ENCODE measurements at places on chromosomes 2 and 18.
A peak's percentile ranks its signal among the peaks of the same experiment; 100 is the strongest.

- DNase-seq: peak; percentile 10
Observed at GRCh38 chr2:150732064-150732463, 244.6 kb upstream of the RND3 start.

DNA sequence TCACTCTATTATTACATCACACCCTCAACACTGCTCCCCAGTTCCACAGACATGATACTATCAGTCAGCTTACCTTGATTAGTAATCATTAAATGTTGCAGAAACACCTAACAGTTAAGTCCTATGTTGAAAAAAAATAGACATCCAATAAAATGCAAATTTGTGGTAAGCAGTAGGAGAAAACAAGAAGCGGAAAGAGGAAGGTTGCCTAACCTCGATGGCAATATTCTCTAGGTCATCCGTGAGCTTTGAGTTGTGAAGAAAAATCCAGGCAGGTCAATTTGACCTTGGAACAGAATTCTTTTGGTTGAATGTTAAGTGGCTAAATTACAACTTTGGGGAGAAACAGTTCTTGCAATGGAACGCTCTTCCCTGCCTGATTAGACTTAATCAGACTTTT is 264.4 kb downstream of the AFF3 start:
- DNase-seq: no peak

DNA sequence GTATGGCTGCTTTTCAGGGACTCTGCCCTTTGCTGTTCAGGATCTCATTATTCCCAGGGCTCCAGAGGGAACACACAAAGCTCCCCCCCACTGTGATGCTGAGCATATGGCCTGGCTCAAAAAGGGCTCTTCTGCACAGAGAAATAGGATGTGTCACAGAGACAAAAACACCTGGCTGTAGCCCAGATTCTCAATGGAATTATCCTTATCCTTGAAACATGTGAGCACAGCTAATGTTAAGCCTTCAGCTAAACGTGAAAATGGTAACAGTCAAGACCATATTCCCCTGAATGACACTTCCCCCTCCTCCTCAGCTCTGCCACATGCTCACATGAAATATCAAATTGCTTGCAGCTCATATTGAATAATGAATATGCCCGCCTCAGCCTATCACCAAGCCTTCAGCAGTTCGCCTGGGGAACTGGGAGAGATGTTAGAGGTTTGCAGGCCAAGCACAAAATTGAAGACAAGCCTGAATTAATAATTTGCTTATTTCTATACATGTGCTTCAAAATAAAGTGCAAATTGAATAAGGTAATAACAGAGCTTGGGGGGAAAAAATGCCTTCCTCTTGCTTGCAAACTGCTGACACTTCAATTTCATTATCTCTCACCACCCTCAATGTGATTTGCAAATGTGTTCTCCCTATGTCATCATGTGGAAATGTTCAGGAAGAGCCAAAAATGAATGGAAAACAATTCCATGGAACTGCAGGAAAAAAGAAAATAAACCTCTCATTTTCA is 181.0 kb upstream of the HNRNPA3 start:
- DNase-seq: no peak

DNA sequence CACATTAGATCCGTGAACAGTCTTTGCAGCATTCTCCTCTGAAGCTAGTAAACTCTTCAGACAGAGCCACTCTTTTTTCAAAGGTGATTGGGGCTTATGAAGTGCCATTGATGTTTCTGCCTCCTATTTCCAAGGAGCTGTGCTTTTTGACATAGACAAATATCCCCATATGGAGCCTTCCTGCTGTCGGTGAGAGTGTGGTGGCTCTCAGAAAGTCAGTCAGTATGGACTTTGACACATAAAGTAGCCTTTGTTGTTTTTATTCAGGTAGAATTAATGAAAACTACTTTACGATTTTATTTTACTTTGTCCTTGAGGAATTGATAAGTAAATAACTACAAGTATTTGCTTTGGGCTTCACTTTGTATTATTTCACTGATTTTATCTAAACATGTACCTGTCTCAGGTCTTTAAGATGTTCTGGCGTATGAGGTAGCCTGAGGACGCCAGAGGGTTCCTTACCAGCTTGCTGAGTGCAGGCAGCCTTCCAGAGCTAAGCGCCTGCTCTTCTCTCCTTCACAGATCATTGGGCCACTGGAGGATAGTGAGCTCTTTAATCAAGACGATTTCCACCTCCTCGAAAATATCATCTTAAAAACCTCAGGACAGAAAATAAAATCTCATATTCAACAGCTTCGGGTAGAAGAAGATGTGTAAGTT is 69.7 kb downstream of the UGGT1 start:
- DNase-seq: no peak

DNA sequence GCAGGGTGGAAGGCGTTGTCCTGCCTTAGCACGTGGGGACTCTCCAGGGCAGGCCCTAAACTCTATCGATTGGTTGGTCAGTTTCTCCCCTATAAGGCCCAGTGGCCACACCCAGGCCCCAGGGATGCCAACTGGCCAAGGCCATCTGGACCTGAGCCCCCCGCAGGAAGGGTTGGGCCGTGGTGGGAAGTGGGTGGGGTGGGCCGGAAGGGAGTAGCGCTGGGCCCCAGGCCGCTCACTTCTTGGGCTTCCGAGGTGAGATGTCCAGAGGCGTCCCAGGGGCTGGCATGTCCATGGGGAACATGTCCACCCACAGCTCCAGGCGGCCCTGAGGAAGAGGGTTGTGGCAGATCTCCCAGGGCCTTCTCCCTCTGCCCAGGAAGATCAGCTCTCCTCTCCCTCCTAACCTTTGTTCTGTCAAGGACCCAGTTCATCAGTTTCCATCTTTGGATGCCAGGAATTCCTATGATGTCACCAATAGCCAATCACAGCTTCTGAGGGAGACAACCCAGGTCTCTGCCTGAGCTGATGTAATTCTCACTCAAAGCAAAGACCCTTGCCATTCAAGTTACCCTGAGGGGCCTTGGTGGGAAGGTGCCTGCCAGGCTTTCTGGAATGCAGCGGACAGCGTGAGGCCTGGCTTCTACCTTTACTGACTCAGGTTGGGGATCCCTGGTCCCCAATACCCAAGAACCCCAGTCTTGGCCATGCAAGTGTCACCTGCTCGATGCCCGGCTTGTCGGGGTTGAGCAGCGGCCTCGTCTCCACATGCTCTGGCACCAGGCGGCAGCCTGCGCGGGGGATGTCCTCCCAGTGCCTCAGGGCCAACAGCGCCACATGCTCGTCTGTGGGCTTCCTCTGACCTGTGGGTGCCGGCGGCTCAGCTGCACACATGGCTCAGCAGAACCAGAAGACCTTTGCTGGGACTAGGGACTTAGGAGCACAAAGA is 14.4 kb downstream of the OTOF start:
- DNase-seq: no peak

DNA sequence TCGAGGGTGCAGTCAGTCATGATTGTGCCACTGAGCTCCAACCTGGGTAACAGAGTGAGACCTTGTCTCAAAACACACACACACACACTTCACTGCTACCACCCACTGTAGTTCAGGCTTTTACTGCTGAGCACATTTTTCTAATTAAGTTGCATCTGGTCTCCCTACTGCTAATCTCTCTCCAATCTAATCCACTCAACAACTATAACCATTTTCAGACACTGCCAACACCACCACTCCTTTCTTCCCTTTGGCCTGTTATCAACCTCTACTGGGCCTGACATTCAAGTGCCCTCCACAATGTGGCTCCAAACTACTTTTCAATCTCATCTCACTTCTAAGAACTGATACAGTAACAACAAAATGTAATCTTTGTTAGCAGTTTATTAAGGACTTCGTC is 44.8 kb downstream of the RMP24 start:
- no peak for DNase-seq

GRCh38 chr2:19120941-19121750 is 237.3 kb downstream of the OSR1 start:
- peak; percentile 57 for DNase-seq

GRCh38 chr2:234829074-234829455 is 122.8 kb upstream of the SH3BP4 start:
- DNase-seq: no peak

DNA sequence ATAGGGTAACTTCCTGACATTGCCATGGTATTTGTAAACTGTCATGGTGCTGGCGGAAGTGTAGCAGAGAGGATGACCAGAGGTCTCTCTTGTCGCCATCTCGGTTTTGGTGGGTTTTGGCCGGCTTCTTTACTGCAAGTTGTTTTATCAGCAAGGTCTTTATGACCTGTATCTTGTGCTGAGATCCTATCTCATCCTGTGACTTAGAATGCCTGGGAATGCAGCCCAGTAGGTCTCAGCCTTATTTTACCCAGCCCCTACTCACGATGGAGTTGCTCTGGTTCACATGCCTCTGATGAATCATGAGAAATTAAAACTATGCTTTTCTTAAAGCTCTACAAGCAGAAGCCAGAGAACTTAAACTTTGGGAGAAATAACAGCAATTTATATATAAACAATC is 12.7 kb upstream of the NFU1 start:
- no peak for DNase-seq

DNA sequence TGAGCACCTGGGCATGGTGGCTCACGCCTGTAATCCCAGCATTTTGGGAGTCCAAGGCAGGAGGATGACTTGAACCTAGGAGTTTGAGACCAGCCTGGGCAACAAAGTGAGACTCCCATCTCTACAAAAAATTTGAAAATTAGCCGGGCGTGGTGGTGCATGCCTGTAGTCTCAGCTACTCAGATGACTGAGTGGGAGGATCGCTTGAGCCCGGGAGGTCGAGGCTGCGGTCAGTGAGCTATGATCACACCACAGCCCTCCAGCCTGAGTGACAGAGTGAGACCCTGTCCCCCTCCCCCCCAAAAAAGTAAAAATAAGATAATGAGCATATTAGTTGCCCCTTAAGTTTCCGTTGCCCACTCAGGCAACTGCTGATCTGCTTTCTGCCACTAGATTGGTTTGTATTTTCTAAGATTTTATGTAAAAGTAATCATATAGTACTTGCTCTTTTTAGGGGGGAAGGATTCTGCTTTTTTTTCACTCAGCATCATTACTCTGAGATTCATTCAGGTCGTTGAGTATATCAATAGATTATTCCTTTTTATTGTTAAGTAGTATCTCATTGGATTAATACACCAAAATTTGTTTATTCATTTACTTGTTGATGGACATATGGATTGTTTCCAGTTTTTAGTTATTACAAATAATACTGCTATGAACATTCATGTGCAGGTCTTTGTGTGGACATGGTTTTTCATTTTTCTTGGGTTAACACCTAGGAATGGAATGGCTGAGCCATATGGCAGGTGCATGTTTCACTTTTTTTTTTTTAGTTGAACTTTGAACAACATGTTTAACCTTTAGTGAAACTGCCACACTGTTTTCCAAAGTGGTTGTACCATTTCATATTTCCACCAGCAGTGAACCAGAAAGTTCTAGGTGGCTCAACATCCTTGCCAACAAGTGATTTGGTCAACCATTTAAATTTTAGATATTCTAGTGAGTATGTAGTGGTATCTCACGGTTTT is 75.0 kb upstream of the SPRED2 start:
- DNase-seq: no peak

DNA sequence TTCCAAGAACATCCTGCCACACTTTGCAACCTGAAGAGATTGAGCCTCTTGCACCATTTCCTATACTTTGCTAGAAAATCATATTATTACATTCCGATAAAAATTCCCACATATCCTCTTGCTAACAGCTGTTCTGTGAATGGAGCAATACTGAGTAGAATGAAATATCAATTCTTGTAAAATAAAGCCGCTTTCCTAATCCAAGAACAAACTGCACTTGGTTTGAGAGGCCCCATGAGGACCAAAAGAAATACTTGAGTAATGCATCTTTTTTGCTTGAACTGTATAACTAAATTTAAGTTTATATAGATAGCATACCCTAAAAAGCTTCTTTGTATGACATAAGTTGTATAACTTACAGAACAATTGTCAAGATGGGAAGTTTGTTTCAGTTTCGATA is 632.4 kb upstream of the SLC8A1 start:
- DNase-seq: no peak

DNA sequence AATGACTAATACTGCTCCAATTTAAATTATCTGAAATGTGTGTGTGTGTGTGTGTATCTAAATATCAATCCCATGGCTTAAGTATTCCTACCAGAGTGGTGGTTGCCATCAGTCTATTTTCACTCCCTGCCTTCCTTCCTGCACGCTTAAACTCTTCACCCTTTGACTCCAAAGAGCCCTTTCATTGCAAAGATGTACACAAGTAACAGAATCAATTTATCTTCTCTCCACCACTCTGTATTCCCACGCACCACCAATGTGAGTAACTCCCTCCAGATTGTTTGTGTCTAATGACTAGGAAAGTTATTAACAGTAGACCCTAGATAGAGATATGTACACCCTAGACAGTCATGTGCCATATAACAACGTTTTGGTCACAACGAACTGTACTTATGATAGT is 42.8 kb downstream of the ARL6IP6 start:
- no peak for DNase-seq

- DNase-seq: peak; percentile 1
Observed at GRCh38 chr18:56702946-56703345, 51.8 kb downstream of the WDR7 start.

DNA sequence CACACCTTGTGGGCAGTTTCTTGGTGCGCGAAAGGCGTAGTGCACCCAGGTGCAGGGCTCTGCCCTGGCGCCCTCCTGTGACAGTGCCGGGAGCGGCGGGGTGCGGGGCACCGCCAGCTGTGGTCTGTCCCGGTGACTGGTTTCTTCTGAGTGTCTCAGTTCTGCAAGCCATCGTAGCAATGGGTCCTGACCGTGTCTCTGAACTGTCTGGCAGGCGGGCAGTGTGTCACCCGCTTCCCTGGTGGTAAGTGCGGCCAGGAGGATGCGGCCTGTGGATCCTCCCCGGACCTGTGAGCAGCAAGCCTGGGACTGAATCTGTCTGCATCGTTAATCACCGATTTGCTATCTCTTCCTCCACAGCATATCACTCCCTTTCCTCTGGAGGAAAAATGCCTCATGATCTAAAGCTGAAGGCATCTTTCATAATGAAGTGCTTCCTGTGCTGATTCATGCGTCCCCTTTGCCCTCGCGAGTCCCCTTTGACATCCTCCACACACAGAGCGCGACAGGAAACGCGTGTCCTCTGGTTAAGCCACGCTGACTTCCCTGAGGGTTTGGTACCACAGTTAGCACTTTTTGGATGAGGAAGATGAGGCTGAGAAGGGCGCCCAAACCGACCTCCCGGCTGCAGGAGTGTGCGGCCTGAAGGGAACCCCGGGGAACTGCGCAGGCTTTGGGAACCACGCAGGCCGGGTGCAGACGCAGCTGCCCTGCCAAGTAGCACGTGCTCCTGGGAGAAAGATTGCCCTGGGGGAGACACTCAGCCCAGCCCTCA is 416.0 kb upstream of the HS6ST1 start:
- DNase-seq: no peak

All from H54 (cell line).